ENCODE measurements at places on chromosomes 3 and 15. TPM values are rescaled to one million over a fixed set of nuclear protein-coding genes. Genes with fewer than 3 reads are reported as not detected.

GRCh38 chr3:25153561-25153960, 274.5 kb upstream of the RARB start:
- H3K27ac ChIP-seq = no peak overlapping the region
- H3K4me1 ChIP-seq = peaks cover 10% of the 10 kb centered on the region
- DNase-seq = no peak

DNA sequence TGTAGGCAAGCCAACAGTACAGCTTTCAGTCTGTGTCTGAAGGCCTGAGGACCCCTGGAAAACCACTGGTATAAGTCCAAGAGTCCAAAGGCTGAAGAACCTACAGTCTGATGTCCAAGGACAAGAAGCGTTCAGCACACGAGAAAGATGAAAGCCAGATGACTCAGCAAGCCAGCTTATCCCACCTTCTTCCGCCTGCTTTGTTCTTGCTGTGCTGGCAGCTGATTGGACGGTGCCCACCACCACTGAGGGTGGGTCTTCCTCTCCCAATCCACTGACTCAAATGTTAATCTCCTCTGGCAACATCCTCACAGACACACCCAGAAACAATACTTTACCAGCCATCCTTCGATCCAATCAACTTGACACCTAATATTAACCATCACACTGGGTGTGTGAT, 59.0 kb upstream of the PDZRN3 start:
- H3K4me3 ChIP-seq = no peak overlapping the region
- DNase-seq = no peak
- H3K27me3 ChIP-seq = no peaks in the 10 kb centered on the region
- no peak overlapping the region for H3K27ac ChIP-seq

GRCh38 chr15:98669638-98670037, 21.3 kb downstream of the IGF1R start:
- H3K4me3 ChIP-seq = no peak overlapping the region
- H3K36me3 ChIP-seq = peaks cover 6% of the 10 kb centered on the region
- no peak for DNase-seq
- no peak overlapping the region for H3K27ac ChIP-seq

- H3K4me3 ChIP-seq = no peak overlapping the region
- no peak overlapping the region for H3K27ac ChIP-seq
- no peaks in the 10 kb centered on the region for H3K27me3 ChIP-seq
- DNase-seq = peak; percentile 79
- no peaks in the 10 kb centered on the region for H3K4me1 ChIP-seq
Observed at GRCh38 chr3:78761126-78761525, 1006.7 kb downstream of the ROBO1 start.

DNA sequence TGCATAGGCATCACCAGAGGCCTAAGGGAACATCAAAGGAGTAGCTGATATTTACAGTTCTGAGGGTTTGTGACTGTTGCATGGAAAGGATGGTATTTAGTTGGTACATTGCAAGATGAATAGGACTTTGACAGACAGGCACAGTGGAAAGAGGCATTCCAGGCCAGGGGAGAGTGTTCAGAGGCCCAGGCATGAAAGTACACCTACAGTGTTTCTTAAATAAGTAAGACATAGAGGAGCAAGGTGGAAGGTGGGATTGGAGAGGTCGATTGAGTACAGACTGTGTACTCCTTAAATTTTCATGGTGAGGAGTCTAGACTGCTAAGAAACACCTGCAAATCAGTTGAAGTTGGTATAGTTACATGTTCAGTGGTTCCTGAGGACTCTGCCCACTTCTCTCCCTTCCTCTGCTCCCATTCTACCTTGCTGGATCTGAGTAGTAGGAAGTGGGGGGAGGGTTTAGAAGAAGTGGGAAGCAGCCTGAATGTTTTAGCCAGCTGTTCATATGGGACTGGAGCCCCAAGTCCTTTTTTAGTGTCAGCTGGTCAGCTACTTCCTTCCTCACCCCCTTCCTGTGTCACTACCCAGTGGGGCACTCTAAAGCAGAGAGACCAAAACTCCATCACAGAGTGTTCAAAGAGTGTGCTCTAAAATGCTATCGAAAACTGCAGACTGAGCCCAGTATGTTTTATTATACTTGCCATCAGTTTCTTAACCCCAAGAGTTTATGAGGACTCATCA, 14.0 kb downstream of the KLHL18 start:
- no peaks in the 10 kb centered on the region for H3K27me3 ChIP-seq
- no peaks in the 10 kb centered on the region for H3K4me1 ChIP-seq
- peak; percentile 27 for DNase-seq
- H3K4me3 ChIP-seq = no peak overlapping the region
- no peak overlapping the region for H3K27ac ChIP-seq

The BCHE gene
- total RNA-seq = 78.9 TPM

DNA sequence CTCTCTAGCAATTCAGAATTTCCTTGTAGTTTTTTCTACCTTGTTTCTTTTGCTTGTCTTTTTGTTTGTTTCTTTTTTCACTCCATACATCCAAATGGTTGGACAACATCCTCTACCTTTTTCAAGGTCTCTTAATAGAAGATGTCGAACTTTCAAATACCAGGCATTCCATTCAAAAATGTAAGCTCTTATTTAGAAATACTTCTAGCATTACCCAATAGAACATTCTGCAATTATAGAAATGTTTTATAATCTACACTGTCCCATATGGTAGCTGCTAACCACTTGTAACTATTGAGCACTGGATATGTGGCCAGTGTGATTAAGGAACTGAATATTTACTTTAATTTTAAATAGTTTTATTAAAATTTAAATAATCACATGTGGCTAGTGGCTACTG, 196.2 kb upstream of the MRPL3 start:
- no peak overlapping the region for H3K27ac ChIP-seq
- H3K36me3 ChIP-seq = no peaks in the 10 kb centered on the region
- no peak for DNase-seq
- no peaks in the 10 kb centered on the region for H3K27me3 ChIP-seq

GRCh38 chr3:48433472-48434118, 3.7 kb upstream of the PLXNB1 start:
- peak overlapping the region; percentile 9 for H3K27ac ChIP-seq
- H3K36me3 ChIP-seq = peaks cover 36% of the 10 kb centered on the region
- DNase-seq = no peak
- H3K27me3 ChIP-seq = no peaks in the 10 kb centered on the region
- no peak overlapping the region for H3K4me3 ChIP-seq

GRCh38 chr15:99720533-99720932, 12.7 kb downstream of the LYSMD4 start:
- H3K36me3 ChIP-seq = peaks cover 2% of the 10 kb centered on the region
- H3K27me3 ChIP-seq = no peaks in the 10 kb centered on the region
- no peak overlapping the region for H3K4me3 ChIP-seq
- peak overlapping the region; percentile 22 for H3K27ac ChIP-seq
- H3K4me1 ChIP-seq = peaks cover 42% of the 10 kb centered on the region

GRCh38 chr15:93705753-93706455, 525.5 kb upstream of the MCTP2 start:
- peaks cover 13% of the 10 kb centered on the region for H3K4me1 ChIP-seq
- no peaks in the 10 kb centered on the region for H3K27me3 ChIP-seq
- peak overlapping the region; percentile 77 for H3K27ac ChIP-seq
- peak; percentile 62 for DNase-seq
- H3K36me3 ChIP-seq = no peaks in the 10 kb centered on the region

The ADAMTS9 gene
- 97.4 TPM for total RNA-seq

- no peak within 1 kb of the TSS for H3K27ac ChIP-seq
- H3K4me1 ChIP-seq = peaks cover 34% of the 10 kb centered on the region
- peaks cover 38% of the 10 kb centered on the region for H3K27me3 ChIP-seq
- H3K36me3 ChIP-seq = peaks cover 11% of the 10 kb centered on the region
- no peak within 1 kb of the TSS for H3K4me3 ChIP-seq
Observed at GRCh38 chr3:50190936-50191660, at the start of gene GNAT1. Gene GNAT1, plus strand, starts transcription at chr3:50191610. Its CDS starts 116 bp downstream, at chr3:50191726.

The LMCD1 gene
- 159 TPM for total RNA-seq

The CHRM5 gene
- not detected for total RNA-seq

The FMN1 gene
- 1.6 TPM for total RNA-seq

DNA sequence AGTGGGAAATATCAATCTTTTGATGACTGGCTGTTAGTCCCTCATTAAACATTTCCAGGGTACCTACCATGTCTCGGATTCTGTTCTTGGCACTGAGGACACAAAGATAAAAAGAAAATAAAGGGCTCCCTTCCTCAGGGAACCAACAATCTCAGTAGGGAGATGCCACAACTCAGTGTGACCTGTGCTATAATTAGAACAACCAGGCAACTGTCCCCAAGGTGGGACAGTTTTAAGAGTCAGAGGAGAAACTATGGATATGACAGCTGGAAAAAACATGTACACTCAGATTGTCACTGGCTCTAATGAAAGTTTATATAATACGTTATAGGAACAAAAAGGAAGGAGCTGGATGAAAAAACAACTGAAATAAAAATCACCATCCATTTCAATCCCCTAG, 23.3 kb upstream of the CMTM8 start:
- H3K27ac ChIP-seq = no peak overlapping the region
- peaks cover 6% of the 10 kb centered on the region for H3K27me3 ChIP-seq
- DNase-seq = no peak
- H3K4me3 ChIP-seq = no peak overlapping the region
- no peaks in the 10 kb centered on the region for H3K36me3 ChIP-seq

GRCh38 chr3:183797996-183798395, 27.4 kb downstream of the MAP6D1 start:
- peak; percentile 55 for DNase-seq
- no peak overlapping the region for H3K4me3 ChIP-seq
- H3K27ac ChIP-seq = peak overlapping the region; percentile 60

DNA sequence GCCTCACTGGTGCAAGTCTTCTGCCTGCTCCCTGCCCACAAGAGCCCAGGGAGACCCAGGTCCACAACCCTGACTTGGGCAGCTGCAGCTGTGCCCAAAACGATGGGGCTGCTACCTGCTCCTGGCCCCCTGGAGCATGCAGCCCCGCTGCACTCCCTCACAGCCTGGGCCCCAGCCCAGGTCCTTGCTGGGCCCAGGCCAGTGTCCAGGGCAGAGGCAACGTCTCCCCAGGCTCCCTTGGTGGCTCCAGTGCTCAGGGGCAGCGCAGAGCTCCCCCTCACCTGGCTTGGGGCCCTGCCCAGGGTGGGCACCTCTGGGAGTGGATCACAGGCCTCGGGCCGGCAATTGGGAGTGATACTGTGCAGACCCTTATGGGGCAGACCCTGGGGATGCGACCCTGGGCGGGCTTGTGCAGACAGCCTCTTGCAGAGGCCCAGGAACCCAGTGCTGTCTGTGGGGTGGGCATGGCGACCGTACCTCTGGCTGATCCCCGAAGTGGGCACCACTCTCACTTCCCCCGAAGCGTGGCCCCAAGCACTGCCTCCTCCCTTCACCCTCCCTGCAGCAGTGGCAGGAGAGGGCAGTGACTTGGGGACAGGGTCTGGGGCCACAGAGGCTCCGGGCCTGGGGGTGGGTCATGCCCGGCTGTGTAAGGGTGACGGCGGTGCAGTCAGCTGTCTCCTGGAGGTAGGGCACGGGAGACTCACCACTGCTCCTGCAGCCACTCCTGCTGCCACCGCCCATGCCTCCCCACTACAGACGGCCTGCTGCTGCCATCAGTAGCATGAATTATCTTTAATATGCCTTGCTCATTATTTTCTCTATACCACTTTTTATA, 255.9 kb downstream of the DOCK3 start:
- no peaks in the 10 kb centered on the region for H3K27me3 ChIP-seq
- no peaks in the 10 kb centered on the region for H3K36me3 ChIP-seq
- no peak overlapping the region for H3K27ac ChIP-seq
- no peaks in the 10 kb centered on the region for H3K4me1 ChIP-seq
- H3K4me3 ChIP-seq = no peak overlapping the region
- no peak for DNase-seq

The CLDN16 gene
- not detected for total RNA-seq

The ABTB1 gene
- total RNA-seq = 5.1 TPM

DNA sequence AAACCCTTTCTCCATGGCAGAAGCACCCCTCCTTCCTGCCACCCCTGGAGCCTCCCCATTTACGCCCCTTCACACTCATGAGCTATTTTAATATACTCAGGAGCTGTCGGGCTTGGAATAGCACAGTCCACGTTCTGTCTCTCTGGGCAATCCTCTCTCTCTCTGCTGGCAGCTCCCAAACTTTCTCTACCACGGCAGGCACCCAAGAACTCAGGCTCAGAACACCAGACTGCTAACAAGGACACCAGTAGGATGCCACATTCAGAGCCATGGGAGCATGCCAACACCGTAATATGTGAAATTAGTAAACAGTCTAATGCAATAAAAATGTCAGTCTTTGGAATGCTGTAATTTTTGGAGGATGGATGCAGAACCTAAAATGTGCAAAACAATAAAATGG, 19.3 kb downstream of the TNFAIP8L3 start:
- H3K36me3 ChIP-seq = no peaks in the 10 kb centered on the region
- no peak for DNase-seq

The TARS3 gene
- total RNA-seq = 19.3 TPM

The HDDC3 gene
- 11.9 TPM for total RNA-seq

The GOLGA6L10 gene
- 0.44 TPM for total RNA-seq

The TF gene
- 4.1 TPM for total RNA-seq

DNA sequence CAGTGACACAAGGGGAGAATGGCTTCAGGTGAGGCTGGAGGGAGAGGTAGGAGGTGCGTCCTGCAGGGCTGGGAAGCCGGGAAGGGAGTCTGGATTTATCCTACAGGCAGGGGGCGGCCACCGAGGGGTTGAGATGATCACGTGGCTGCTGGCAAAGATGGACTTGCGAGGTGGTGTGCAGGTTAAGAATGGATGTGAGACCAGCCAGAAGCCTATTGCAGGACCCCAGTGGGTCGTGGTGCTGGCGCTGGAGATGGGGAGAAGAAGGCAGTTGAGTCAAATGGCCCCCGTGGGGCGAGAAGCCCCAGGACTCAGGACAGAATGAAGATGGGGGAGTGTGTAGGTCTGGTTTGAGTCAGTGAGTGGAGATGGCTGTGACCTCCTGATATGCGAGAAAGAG, 183.1 kb downstream of the FAM43A start:
- no peak for DNase-seq
- H3K4me1 ChIP-seq = peaks cover 33% of the 10 kb centered on the region
- H3K27me3 ChIP-seq = peaks cover 3% of the 10 kb centered on the region
- H3K4me3 ChIP-seq = no peak overlapping the region
- no peak overlapping the region for H3K27ac ChIP-seq

GRCh38 chr3:81910244-81910852, 148.9 kb upstream of the GBE1 start:
- peak overlapping the region; percentile 24 for H3K27ac ChIP-seq
- no peaks in the 10 kb centered on the region for H3K27me3 ChIP-seq
- no peak overlapping the region for H3K4me3 ChIP-seq
- no peaks in the 10 kb centered on the region for H3K4me1 ChIP-seq
- peak; percentile 37 for DNase-seq

Measured in muscle of leg (tissue), 16 donors.